ENCODE measurements at places on chromosomes 16 and 17.

- DNase-seq: no peak
Observed at GRCh38 chr17:68443972-68444464, 13.3 kb downstream of the WIPI1 start.

- DNase-seq: no peak
Observed at GRCh38 chr16:180681-181564, 664 bp downstream of the HBQ1 start.

GRCh38 chr16:89326721-89327120, 109.2 kb downstream of the ZNF778 start:
- DNase-seq: no peak

- DNase-seq: no peak
Observed at GRCh38 chr17:76623271-76624146, 20.0 kb downstream of the ST6GALNAC1 start.

GRCh38 chr17:15095935-15096334, 169.2 kb downstream of the PMP22 start:
- DNase-seq: no peak

DNA sequence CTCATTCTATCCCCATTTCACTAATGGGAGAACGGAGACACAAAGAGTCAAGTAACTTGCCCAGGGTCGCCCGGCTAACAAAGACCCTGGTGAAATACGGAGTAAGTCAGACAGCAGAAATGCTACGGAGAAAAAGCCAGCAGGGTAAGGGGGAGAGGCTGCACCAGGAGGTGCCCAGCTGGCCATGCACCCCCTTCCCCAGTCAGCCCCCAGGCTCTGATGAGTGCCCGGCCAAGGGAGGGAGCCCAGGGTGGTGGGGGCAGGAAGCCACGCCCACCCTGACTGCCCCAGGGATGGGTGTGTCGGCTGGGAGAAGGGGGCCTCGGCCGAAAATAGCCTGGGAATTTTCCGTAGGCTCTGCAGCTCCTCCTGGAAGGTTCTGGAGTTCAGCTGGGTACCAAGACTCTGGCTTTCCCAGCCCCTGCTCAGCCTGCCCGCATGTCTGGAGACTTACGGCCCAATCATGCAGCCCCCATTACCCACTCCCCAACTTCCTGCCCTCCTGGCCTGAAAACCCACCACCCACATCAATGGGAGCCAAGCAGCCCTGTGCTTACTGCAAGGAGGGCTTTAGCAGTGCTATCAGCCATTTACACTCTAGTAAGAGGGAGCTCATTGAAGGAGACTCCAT, 4.2 kb downstream of the CARHSP1 start:
- DNase-seq: no peak

DNA sequence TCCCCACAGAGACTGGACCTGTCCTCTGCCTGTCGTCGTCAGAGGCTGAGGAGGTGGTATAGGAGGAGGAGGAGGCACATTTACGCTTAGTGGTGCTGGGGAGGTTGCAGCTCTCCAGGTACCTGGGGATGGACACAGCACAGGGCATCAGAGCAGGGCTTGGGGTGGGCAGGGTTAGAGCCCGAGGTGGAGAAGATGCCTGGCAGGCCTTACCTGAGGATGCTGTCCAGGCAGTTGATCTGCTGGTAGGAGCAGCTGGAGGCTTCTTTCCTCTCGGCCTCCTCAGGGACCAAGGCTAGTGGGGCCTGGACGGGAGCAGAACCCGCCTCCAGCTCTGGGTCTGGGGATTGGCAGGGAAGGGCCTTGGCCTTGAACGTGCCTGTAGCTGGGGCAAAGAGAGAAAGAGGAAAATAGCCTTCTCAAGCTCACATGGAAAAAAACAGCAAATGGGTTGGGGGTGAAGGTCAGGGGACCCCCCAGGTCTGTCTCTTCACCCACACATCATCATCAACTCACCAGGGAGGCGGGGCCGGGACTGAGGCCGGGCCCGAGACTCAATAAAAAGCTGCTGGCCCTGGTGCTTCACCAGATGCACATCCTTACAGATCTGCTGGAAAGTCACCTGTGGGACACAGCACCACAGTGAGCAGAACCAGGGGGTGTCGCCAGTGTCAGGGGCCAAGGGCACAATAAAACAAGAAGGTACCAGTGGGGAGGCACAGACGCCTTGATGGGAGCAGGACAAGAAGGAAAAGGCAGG, 5.6 kb downstream of the PER1 start:
- no peak for DNase-seq

Data from cortex of kidney (tissue), 1 donor.